ENCODE measurements at places on chromosomes 12 and 14. TPM values are rescaled to one million over a fixed set of nuclear protein-coding genes. Genes with fewer than 3 reads are reported as not detected.

DNA sequence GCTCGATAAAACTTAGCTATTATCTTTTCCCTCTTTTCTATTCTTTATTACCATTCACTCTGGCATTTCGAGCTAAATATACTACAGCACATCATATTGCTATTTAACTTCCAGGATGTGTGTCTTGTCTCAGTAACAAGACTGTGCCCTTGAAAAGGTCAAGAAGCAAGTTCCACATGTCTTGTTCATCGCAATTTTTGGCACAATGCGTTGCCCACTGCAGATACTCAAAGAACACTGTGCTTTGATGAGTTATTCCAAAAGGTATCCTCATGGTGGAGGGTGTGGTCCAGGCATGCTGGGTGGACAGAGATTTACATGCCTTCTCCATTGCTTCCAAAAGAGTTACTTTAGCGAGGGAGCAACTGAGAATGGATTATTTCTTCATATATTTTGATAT is 6.6 kb downstream of the E2F7 start:
- DNase-seq: no peak

The NOVA1 gene
- total RNA-seq: 129 TPM

GRCh38 chr12:92603741-92604432 is 98.9 kb upstream of the PLEKHG7 start:
- DNase-seq: no peak

GRCh38 chr12:94126067-94126466 is 22.3 kb upstream of the PLXNC1 start:
- no peak for DNase-seq

DNA sequence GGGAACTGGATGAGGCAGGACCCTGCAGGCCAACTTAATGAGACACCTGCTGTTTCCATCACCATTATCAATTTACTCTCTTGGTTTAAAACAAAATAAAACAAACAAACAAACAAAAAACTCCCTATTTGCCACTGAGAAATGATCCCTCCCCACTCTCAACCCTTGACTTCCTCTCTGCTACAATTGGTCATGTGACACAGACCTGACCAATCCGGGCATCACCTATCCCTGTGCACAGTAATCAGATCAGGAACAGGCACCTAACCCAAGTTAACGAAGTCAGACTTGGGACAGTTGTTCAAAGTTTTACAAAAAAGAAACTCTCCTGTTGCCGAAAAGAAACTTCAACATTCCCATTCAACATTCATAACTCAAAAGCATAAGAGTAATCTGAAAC is 58.4 kb downstream of the NELL2 start:
- DNase-seq: no peak

DNA sequence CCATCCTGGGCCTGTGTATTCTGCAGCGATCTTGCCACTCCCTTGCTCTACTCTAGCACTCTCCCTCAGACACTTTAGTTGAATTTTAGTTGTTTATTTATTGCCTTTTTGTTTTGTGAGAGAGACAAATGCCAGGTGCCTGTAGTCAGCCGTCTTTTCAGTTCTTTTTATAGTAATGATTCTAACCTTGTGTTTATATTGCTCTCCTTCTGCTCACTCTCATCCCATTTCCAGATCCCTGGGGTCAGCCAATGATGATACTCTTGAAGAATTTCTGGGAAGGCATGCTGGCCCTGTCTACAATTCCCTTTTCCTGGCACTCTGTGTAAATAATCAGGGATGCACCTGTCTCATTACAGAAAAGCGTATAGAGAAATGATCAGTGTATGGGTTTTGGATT is 334.1 kb upstream of the MIS18BP1 start:
- no peak for DNase-seq

- no peak for DNase-seq
Measured at GRCh38 chr14:66206554-66206953, 279.6 kb upstream of the CCDC196 start.
